ENCODE measurements at places on chromosomes 2 and 18. TPM values are rescaled to one million over a fixed set of nuclear protein-coding genes. Genes with fewer than 3 reads are reported as not detected.

The ANKZF1 gene
- 9.0 TPM for polyA plus RNA-seq

DNA sequence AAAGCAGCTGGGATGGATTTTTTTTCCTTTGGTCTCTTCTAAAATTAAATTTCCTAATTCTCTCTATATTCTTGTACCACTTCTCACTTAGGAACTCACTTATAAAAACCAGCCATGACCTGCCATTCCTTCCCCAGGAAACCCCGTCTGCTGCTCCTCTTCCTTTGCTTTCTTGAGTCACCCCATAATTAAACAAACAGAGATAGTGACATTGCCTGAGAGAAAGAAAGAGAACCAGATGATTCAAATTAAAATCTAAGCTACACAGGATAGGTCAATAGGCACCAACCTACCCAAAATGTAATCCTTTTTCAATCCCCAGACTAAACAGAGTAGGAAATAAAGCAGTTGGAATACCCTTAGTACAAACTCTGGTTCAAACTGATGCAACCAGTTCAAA is 9.7 kb downstream of the STK39 start:
- no peak overlapping the region for H3K4me3 ChIP-seq
- H3K27ac ChIP-seq = no peak overlapping the region
- DNase-seq = no peak
- H3K4me1 ChIP-seq = peaks cover 16% of the 10 kb centered on the region

DNA sequence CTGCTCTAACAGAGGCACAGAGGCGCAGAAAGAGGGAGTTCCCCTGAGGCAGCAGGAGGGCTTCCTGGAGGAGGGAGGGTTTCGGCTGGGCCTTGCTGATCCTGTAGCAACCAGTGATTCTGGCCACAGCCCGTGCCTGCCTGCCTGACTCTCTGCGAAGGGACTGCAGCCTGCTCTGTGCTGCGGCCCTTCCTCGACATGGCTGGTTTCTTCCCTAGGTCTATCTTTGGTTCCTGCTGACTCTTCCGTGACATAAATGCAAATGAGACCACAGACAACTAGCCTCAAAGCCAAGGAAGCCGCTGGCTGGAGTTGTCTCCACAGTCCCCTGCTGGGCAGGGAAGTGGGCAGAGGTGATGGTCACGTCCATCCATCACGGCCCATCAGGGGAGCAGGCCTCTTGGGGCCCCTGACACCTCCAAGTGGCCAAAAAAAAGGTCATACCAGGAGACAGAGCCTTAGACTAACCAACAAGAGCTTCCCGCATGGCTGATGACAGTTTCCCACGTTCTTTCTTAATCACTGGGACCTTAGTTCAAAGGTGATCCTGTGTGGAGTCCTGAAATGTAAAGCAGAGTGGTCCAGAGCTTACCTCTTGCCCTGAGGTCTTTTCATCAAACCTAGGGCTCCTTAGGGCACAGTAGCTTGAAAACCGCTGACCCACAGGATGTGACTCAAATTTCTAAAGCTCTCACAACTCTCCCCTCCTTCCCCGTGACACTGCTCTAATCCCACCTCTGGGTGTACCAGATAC is 55.3 kb downstream of the HS1BP3 start:
- H3K27me3 ChIP-seq = no peaks in the 10 kb centered on the region
- H3K27ac ChIP-seq = peak overlapping the region; percentile 69
- no peaks in the 10 kb centered on the region for H3K36me3 ChIP-seq
- no peak overlapping the region for H3K4me3 ChIP-seq
- DNase-seq = peak; percentile 68
- peaks cover 65% of the 10 kb centered on the region for H3K4me1 ChIP-seq

- no peak overlapping the region for H3K4me3 ChIP-seq
- H3K27ac ChIP-seq = no peak overlapping the region
- no peaks in the 10 kb centered on the region for H3K4me1 ChIP-seq
- H3K36me3 ChIP-seq = peaks cover 10% of the 10 kb centered on the region
These were observed 76.8 kb downstream of the CEP192 start for GRCh38 chr18:13067966-13068365.
